ENCODE measurements at places on chromosomes 11 and 22.
A peak's percentile ranks its signal among the peaks of the same experiment; 100 is the strongest.

- peak; percentile 63 for DNase-seq
Observed at GRCh38 chr11:76810151-76810853, 27.1 kb downstream of the TSKU start.

GRCh38 chr11:65425105-65425970, 2.7 kb downstream of the NEAT1 start:
- DNase-seq, result peak; percentile 74

- DNase-seq, result no peak
Observed at GRCh38 chr22:20779014-20779817, 5.3 kb downstream of the SERPIND1 start.

GRCh38 chr11:86447763-86448480, 73.2 kb downstream of the CCDC81 start:
- DNase-seq, result no peak

DNA sequence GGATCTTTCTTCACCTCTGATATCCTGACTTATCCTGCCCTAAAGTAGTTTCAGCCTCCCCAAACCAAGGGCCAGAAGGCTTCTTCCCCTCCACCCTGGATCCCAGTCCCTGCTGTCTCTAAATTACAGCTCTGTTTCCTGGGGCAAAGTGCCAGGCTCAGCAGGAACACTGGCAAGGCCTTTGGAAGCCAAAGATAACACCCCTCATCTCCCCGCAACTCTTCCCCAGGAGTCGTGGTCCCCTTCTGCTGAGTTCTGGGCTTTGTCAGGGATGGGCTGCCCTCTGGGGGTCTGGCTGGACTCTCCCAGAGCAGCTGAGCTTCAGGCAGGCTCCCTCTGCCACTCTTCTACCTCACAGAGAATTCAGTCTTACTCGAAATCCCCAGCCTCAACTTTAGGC, 53.8 kb upstream of the AMPD3 start:
- no peak for DNase-seq

- peak; percentile 54 for DNase-seq
Observed at GRCh38 chr11:662689-663274, 25.7 kb downstream of the DRD4 start.

- peak; percentile 69 for DNase-seq
Observed at GRCh38 chr11:72446929-72447769, 12.8 kb upstream of the CLPB start.

GRCh38 chr11:15735706-15736105, 620.6 kb downstream of the SOX6 start:
- DNase-seq, result no peak

DNA sequence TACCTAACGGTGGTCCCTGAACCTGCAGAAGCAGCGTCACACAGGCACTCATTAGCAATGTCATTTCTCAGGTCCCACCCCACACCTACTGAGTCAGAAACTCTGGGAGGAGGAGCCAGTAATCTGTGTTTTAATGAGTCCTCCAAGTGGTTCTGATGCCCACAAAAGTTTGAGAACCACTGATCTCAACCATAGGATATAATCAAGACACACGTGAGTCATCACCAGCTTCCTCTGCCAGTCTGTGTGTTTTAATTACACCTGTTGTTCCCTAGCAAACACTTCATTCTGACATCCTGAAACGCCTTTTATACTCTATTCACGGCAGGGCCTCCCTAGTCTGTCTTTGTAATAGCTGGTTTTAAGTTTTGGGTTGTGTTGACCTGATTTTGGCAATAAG, 5.8 kb downstream of the TECTA start:
- DNase-seq, result no peak

GRCh38 chr22:35661464-35661863, 13.2 kb downstream of the APOL6 start:
- DNase-seq, result peak; percentile 38

Measured in HCEC 1CT (cell line).